ENCODE measurements at places on chromosomes 7 and 10.

GRCh38 chr7:113945018-113945938 is 26.5 kb upstream of the PPP1R3A start:
- DNase-seq: no peak

DNA sequence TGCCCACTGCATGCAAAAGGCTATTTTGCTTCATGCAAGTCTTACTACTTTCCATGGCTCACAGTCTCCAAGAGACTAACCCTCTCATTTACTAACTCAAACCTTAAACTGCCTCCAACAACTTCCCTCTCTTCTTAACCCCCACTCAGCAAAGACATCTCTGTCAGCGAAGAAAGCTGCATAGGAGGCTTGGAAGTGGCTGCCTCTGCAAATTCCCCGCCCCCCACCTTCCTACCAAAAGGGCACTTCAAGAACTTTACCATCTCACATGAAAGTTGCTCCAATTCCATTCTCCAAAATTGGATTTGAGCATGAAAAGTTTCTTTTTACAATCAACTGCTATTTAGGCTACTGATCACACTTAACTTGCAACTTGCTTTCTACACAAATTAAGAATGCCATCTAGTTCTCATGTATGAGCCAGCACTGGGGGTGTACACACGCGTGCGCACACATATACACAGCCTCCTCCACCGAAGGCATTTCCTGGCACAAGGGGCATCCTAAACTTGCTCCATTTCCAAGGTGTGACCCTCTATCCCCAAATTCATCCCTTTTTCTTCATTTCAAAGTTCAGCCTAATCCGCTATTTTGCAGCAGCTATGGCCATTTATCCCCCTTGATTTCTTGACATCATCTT is 1.8 kb downstream of the CCDC6 start:
- no peak for DNase-seq

GRCh38 chr10:92493362-92493761 is 80.5 kb downstream of the IDE start:
- no peak for DNase-seq

- DNase-seq: no peak
Observed at GRCh38 chr7:70565721-70566370, 566.1 kb upstream of the GALNT17 start.

DNA sequence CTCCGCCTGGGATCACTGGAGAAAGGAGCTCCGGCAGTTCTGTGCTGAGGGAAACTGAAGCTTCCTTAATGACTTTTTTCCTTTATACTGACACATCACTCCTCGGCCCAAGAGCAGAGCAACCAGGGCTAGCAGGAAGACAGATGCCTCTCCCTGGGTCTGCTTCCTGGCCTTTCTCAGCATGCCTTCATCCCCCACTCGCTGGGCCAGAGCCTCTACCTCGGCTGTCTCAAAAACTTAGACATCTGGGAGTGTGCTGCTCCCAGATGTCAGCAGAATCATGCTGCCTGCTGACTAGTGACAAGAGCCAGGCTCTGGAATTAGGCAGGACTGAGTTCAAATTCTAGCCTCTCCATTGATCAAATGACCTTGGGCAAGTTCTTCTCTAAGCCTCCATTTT is 24.4 kb upstream of the LRRC4 start:
- DNase-seq: no peak

DNA sequence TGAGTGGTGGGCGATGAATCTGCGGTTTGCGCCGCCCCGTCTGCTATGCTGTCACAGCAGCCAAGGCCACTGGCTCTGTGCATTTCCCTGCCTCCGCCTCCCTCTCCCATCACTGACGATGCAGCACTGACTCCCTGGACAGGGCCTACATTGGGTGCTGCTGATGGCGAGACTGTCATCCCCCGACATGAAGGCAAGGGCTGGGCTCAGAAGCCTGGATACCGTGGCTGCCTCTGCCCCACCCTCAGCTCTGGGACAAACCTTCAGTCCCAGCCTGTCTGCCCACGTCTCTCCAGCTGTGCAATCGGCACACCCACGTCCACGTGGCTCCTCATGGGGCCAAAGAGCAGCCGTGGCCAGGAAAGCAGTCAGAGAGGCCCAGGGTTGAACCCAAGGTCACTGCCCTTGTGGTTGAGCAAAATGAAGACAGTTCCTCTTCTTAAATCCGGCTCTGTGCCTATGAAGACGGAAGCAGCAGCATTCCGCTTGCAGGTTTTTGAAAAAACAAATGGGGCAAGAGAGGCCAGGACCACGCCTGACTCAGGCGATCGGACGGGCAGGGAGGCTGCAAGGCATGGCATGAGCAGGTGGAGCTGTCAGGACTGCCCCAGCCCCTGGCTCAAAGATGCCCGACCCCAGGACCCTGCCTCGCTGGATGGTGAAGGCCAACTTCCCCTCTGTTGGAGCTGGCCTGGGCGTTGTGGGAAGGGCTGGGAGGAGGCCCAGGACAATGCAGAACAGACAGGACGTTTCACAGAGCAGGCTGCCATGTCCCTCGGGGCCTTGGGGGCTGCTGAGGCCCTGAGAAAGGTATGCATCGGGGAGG is 517.5 kb downstream of the DNAJB6 start:
- DNase-seq: no peak

DNA sequence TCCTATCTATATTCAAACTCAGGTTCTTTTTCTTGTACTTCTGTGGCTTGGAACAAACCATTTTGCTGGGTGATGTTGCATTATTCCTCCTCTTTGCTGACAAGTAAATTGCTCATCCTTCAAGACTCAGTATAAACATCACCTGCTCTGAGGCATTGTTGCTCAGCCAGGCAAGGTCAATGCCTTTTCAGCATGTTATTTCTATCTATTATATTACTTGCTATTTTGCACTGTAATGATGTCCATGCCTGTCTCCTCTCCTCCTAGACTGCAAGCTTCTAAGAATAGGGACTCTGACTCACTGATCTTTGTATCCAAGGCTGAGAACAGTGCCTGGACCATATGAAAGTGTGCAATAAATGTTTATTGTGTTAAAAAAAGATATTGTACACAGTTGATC is 293.8 kb downstream of the RNLS start:
- no peak for DNase-seq

DNA sequence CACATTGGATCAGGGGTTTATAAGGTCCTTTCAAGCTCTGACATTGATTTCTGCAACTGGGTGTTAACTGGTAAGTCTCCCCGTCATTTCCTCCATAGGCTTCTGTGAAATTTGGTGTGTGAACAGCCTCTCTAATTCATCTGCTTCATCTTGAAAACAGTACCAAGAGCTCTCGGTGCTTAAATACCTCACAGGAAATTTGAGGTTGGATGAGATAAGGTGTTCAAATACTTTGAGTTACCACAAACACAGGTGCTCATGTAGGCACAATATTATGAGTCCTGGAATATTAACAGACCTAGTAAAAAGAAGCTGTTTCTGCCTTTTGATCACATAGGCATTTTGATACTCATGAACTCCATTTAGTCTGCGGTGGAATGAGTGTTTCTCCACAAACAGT is 85.2 kb downstream of the RTKN2 start:
- DNase-seq: no peak

DNA sequence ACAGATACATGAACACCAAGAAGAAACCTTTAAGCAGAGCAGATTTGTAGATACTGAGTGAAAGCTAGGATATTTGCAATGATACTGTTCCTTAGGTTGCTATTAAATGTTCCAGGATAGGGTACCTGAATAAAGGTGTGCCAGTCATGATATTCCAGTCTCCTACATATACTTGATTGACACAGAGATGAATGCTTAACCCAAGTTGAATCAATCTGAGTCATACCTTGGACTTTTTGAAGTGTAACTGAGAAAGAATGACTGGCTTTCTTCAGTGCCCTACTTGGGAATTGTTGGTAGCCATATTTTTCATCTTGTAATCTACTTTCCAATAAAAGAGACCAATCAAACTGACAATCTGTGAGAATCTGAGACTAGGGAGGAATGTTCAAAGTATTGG is 805.7 kb upstream of the GHITM start:
- no peak for DNase-seq

- DNase-seq: no peak
Observed at GRCh38 chr7:82373926-82374635, 69.5 kb downstream of the CACNA2D1 start.

- DNase-seq: no peak
Observed at GRCh38 chr10:30996481-30997005, 35.1 kb downstream of the ZNF438 start.

DNA sequence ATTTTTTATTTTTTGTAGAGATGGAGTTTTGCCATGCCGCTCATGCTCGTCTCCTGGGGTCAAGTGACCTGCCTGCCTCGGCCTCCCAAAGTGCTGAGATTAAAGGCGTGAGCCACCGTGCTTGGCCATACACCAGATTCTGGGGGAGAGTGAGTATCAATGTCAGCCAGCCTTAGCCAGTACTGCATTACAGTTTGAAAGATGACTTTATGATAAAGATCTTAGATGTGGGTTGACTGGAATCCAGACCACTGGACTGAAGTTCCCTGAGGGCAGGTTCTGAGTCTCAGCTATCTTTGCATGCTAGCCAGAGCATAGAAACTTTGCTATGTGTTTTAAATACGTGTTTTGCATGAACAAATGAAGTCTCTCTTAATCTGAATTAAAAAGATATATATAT is 117.2 kb upstream of the EFCAB10 start:
- no peak for DNase-seq

- no peak for DNase-seq
Observed at GRCh38 chr7:76187272-76187671, 14.4 kb upstream of the SRRM3 start.

- DNase-seq: no peak
Observed at GRCh38 chr7:96792115-96792514, 82.5 kb upstream of the SEM1 start.

- no peak for DNase-seq
Observed at GRCh38 chr7:76302347-76303201, at the start of gene HSPB1. TSS of gene HSPB1 (plus strand) at chr7:76302673. CDS start at chr7:76302713, 40 bp downstream.

DNA sequence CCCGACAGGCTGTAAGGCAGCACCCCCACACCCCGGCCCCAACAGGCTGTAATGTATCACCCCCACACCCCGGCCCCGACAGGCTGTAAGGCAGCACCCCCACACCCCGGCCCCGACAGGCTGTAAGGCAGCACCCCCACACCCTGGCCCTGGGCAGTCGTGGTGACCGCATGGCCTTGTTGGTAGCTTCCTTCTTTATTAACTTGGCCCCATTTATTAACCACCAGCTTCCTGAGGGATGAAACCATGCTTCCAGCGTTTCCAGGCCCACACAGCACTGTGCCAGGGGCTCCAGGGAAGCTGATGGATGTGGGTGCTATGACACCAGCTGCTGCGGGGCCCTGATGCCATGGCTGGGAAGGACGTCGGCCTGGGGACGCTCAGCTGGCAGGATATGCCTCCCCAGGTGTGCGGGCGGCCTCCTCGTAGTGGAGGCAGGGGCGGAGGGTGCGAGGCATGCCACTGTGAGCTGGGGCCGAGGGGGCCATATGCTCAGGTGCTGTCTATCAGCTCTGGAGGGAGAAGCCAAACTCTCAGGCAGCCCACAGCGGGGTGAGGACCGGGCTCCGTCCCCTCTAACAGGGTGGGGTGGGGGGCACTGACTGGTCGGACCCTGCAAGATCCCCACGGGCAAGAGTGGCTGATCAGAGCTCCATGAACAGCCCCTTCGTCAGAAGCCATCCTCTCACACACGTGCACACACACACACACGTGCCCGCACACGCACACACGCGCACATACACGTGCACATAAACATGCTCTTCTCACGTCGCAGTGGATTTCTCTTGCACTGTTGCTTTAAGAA is 311.0 kb downstream of the PTPRN2 start:
- no peak for DNase-seq

DNA sequence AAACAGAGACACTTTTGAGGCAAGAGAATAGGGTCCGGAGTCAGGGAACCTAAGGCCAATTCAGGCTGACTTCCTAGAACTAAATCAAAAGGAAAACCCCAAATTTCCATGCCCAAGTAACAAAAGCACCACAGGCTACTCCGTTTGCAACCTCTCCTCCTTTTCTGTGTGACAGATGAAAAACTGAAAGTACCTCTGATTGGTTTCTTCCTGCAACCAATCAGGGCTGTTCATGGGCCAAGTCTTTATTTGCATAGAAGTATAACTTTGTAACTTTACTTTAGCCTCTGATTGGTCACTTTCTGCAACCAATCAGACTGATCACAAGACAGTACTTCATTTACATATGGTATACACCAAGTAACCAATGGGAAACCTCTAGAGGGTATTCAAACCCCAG is 239.9 kb upstream of the KCND2 start:
- no peak for DNase-seq

DNA sequence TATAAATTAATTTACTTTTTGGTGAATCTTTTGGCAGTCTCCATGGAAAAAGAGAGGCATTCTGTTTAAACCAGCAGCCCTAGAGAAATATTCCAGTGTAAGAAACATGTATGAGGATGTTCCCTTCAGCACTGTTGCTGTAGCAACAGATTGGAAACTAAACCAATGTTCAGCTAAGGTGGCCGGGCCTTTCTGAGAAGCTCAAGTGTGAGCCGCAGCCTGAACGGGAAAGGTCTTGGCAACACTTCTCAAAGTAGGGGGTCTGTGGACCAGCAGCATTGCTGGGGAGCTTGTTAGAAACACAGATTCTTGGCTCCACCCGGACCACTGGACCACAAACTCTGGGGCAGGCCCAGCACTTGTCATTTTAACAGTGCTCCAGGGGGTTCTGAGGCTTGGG is 36.2 kb downstream of the RAMP3 start:
- no peak for DNase-seq

DNA sequence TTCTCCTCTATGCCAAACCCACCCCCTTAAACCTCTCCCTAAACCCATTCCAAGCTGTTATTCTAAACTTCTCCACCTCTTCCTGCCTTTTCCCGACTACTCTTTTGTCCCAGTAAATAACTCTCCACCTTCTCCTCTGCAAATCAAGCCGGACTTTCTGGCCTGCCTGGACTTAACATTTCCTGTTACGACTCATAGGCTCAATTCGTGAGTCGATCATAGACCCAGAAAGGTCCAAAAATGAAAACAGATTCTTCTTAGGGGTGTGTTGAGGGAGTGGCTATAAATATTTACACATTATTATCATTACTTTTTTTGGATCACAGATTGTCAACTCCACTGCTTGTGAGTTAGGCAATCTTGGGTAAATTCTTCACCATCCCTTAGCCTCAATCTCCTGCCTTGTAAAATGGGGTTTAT is 59.0 kb upstream of the HABP2 start:
- peak; percentile 87 for DNase-seq

DNA sequence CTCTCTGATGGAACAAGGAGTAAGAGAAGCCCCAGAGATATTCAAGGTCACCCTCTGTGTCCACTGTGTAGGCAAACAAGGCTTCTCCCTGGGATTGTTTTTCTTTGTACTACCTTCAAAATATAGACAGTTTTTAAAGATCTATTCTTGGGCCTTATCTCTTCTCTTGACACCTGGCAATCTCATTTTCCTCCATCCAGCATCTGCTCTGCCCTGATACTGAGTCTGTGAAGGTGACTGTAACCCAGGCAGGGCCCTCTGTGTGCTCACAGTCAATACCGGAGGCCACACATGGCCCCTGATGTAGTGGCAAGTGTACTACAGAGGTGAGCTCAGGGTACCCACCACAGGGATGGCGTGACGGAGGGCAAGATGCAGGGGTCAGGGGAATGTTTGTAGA is 221.1 kb downstream of the SNX10 start:
- DNase-seq: no peak

GRCh38 chr7:106999023-106999422 is 45.5 kb upstream of the PRKAR2B start:
- DNase-seq: no peak

All from AG09309 (cell line).